NCI-H1092 (cell line): ENCODE measurements at places on chromosomes 12 and 14.
A peak's percentile ranks its signal among the peaks of the same experiment; 100 is the strongest.

GRCh38 chr14:67512463-67513310 lies 20.4 kb upstream of the PLEKHH1 start:
- DNase-seq, result no peak

- DNase-seq, result no peak
These were observed 67.5 kb downstream of the TMX1 start for GRCh38 chr14:51307551-51307950.

DNA sequence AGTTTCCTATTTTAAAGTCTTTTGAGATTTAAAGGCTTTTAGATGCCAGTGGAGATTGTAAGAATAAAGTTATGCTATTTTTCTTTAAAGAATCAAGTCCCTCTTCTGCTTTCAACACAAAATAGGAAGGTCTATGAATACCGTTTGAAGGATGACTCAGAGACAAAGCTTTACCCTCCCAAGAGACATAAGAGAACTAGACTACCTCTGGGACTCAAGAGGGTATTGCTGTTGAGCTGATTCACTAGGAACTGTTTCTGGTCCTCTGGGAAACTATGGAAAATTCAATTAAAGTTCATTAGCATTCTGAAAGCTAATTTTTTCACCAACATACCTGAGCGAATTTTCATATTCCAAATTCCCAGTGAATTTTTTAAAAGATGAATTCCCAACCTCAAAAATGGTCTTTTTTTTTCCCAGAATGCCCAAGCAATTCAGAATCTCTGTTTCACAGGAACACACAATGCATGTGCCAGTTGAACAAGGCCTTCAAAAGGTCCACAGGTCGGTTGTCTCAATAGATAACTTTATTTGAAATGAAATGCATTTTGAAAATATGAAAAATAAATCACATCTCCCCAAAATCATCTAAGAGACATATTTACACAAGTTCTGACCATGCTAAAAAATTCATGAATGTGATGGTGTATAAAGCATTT lies 6.5 kb downstream of the PHLDA1 start:
- no peak for DNase-seq

DNA sequence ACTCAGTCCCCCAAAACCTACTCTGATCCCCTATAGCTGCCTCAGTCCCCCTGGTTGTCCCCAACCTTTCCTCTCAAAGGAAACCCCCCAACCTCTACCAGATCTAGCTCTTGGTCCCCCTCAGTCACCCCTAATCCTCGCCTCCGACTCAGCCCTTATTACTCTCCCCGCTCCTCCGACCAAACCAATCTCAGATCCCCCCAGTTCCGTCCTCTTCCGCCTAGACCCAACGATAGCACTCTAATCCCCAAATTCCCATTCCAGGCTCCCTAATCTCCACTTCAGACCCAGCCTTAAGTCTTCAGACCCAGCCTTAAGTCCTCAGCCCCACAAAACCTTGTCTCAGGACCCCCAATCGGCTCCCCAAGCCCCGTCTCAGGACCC lies 612 bp downstream of the VPS37B start:
- no peak for DNase-seq

DNA sequence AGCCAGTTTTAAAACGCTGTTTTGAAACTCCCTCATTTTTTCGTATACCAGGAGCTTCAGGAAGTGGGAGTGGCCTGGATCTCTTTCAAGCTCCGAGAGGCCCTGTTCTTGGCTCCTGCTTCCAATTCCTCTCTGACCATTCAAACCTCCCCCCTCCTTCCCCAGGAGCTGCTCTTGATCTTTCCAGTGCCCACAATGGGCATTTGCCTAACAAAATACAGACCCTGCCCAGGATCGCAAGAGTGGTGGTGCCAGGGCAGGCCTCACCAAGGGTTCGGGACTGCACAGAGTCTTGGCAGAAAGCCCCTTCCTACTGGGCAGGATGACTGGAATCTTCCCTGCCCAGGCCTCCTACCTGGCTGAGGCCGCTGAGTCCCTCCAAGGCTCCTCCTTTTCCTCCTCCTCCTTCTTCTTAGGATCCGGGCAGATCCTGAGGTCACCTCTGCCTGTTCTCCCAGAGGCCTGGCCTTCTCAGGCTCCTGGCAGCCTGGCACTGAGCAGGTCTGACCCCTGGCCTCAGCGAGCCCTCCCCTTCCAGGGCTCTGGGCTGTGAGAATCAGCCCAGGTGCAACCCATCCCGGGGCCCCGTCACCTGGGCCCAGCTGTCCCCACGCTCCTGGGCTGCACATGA lies 46.9 kb upstream of the NOS1 start:
- DNase-seq, result peak; percentile 3

- DNase-seq, result no peak
These were observed 422.5 kb downstream of the BTG1 start for GRCh38 chr12:91723191-91723590.

DNA sequence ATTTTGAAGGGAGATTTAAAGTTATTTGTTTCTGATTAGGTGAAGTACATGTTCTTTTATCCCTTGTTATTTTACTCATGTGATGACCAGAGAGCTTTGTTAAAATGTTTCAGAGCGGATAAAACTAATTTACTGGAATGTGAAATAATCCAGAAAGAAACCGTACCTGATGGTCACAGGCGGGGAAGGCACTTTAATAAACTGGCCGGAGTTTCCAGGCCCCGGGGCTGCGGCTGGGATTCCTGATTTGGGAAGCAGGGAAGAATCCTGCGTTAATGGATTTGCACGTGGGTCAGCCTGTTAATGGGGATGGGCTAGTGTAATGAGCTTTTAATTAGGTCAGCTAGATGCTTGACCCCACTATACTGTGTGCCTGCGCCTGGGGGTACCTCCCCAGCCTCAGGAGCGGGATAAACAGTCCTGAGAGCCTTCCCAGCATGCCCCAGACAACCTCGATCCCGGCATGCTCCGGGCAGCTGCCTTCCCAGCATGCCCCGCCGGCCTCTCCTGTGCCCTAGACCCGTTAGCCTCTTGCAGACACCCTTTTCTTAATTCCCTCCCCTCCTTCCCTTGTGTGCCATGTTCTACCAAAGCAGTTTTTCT lies 208.6 kb upstream of the CDKN3 start:
- DNase-seq, result no peak

DNA sequence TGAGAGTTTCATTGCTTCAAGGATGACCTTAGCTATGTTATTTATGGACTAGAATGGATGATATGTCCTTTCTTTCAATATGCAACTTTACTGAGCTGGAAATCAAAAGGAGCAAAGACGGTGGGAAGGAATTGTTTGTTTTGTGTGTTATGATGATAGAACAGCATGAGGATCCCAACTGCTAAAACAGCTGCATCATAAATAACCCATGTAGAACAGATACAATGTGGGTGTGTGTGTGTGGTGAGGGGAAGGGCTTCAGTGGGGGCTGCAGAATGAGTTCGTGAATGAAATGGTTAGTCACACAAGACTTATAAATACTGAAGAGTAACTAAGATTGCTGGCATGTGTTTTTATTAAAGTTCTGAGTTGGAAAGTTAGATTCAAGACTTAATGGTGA lies 80.1 kb downstream of the DACT1 start:
- DNase-seq, result no peak

DNA sequence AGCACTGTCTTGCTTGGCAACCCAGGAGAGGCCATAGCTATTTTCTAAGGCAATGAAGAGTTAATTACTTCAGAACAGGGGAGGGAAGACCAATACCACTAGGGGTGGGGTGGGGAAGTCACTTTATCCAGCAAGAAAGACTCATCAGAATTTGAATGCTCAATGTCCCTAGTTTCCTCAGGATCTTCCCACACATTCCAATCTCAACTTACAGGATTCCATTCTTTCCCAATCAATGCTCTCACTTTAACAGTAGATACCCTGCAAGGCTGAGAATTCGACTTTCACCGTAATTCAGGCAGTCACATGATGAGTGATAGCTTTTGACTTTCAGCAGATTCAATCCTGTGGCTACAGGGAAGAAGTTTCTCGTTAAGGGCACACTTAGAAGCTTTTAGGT lies 526.6 kb upstream of the SEL1L start:
- no peak for DNase-seq

GRCh38 chr14:96626916-96627315 lies 124.7 kb downstream of the PAPOLA start:
- no peak for DNase-seq

- DNase-seq, result no peak
These were observed 67.5 kb downstream of the B4GALNT3 start for GRCh38 chr12:527241-527640.

GRCh38 chr12:74412606-74413230 lies 124.9 kb upstream of the ATXN7L3B start:
- no peak for DNase-seq
